NCI-H82 (cell line): ENCODE measurements at places on chromosomes 6 and 20.

DNA sequence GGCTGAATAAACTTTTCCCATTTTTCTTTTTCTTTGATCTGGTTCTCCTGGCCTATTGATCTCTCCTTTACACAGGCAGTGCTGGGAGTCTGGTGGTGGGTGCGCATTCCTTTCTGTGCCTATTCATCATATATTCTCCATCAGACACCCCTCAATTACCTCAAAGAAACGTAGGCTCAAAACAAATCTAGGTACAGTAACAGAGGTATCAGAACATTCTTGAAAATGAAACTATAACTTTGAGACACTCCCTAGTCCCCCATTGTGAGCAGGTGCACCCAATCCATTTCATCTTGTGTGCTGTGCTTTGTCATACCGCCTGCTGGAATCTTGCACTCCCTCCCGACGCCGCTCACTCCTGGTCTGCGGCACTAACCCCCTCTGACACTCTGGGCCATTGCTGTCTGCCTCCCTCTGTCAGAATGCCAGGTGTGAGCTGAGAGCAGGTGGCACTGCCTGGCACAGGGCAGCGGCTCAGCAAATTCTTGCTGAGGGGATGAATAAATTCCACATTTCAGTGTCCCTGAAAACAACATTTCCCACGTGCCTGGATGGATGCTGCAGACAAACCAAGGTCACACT, 303.4 kb upstream of the EXOC2 start:
- DNase-seq = no peak

DNA sequence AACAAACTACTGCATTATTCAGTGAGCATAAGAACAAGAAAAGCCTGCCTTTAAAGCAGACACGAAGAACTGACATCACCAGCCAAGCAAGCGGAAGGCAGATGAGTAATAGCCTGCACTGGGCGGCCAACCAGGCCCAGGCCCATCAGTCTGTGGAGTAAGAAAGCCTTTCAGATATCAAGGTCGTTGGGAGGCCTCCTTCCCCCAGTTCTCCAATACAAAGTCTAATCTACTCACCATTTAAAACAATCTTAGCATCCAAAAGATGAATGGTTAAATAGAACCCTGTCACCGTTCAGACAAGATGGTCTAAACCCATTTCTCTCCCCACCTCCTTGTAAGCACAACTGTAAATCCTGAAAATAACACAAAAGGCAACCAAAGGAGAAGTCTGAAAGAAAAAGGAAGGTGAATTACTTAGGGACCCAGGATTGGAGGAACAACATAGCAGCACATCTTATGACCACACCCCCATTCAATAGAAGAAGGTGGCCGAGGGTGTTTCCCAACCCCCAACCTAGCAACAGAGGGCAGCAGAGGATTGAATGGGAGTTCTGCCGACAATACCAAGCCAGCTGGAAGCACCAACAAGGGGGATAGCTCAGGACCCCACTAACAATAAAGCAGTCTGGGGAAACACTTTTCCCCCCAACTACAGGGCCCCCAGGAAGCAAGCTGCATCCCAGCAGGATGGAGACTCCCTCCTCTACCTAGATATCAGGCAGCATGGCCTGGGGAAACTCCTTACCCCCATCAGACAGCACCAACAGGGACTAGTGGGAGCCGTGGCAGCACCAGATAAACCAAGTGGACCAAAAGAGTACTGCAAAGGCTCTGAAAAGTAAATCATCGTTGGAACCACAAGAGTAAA, 67.9 kb downstream of the ZHX3 start:
- DNase-seq = peak; percentile 63

DNA sequence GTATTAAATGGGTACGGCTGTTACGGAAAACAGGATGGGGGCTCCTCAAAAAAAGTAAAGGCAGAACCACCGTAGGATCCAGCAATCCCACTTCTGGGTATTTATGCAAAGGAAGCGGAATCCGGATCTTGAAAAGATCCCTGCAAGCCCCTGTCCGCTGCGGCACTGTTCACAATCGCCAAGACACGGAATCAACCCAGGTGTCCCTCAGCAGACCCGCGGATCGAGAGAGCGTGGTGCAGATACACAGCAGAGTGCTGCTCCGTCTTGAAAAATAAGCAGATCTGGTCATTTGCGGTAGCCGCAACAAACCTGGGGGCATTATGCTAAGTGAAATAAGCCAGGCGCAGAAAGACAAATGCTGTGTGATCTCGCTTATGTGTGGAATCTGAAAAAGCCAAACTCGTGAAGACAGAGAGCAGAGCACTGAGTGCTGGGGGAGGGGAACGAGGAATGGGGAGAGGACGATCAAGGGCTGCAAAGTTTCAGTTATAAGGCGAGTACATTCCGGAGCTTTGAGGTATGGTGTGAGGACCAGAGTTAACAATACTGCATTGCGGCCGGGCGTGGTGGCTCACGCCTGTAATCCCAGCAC, 41.3 kb downstream of the NTSR1 start:
- DNase-seq = no peak

DNA sequence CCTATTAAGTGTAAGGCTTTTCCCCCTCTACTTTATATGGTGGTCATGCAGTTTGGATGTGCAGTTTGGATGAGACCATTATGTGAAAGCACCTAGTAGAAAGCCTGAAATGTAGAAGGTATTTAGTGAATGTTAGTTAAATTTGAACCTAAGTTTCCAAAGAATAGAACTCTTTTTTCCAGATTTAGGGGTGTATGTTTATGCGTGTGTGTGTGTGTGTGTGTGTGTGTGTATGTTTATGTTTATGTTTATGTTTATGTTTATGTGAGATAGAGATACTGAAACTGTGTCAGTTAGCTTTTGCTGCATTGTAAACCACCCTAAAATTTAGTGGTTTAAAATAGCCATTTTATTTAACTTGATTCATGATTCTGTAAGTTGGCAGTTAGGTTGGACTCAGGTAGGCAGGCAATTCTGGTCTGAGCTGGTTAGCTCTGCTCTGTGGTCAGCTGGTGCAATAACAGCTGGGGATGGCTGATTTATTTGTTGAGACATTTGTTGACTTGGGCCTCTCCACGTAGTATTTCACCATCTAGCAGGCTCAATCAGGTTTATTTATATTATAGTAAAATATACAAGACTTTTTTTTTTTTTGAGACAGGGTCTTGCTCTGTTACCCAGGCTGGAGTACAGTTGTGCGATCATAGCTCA, 54.0 kb downstream of the STK4 start:
- peak; percentile 17 for DNase-seq

DNA sequence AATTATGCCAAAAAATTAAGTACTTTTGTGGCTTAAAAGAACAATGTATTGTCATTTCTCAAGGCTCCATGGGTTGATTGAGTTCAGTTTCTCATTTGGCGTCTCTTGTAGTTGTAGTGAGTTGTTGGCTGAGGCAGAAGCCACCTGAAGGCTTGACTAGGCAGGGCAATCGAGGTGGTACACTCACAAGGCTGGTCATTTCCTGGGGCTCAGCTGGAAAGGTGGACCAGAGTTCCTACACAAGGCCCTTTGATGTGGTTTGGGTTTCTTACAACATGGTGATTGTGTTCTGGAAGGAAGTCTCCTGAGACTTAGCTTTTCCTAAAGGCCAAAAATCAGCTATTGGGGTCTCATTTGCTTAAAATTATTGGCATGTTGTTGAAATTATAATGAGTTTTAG, 22.6 kb downstream of the MAS1 start:
- DNase-seq = no peak

- DNase-seq = no peak
These were observed 6.5 kb upstream of the TUBB2B start for GRCh38 chr6:3233904-3234303.

- no peak for DNase-seq
These were observed 70.1 kb downstream of the PHF3 start for GRCh38 chr6:63705707-63706106.

DNA sequence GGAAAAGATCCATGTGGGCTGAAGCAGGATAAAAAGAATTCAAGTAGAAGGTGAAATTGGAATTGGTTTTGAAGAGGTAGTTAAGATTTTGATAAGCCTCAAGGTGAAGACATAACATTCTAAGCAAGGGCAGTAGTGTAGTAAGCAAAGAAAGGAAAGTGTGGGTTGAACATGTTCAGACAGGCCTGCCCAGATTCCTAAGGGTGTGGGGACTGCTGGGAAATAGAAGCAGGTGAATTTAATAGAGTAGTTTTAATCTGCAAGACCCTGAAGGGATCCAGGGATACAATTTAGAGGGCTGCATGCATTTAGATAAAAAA, 19.1 kb downstream of the TAB2 start:
- DNase-seq = no peak

GRCh38 chr6:1367771-1368170, 21.6 kb upstream of the FOXF2 start:
- no peak for DNase-seq

GRCh38 chr20:13199279-13199678, 21.8 kb upstream of the ISM1 start:
- no peak for DNase-seq

- no peak for DNase-seq
These were observed 70.8 kb upstream of the AHI1 start for GRCh38 chr6:135568379-135568778.

- DNase-seq = peak; percentile 31
These were observed 117.2 kb downstream of the BACH2 start for GRCh38 chr6:90179190-90180169.

DNA sequence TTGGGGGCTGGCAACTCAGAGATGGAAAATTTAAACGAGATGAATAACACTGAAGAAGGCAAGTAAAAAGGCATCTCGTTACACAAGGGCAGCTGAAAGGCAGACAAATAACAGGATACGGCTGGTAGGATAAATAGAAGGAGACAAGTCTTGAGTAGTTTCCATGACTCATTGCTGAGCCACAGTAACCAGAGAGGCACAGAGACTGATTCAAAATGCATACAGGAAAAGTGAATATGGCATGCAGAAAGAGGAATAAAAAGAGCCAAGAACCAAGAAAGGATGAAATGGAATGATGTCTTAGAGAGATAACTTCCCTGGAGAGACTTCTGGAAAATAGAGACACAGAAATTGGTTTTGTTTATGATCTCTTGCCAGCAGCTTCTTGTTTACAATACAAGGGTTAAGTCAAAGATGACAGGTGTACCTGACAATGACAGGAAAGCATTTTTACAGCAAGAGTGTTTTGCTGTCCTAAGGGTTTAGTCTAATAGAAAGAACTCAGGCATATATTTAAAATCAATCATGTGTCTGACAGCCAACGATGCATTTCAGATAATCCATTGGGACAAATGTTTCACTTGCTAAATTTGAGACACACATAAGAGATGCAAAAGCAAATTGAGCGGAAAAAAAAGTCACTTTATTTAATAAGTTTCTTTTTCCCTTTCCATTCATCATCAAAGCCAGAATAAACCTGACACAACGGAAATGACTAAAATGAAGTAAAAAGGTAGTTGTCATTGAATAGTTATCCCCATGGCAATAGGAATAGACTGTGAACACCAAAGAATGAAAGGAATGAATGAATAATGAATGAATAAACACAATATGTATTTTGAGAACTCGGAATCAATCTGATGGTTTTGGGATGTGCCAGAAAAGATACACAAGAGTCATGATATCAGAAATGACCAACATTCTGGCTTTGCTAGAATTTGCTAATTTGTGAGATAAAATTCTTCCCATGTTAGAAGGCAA, 68.0 kb upstream of the KCNQ5 start:
- DNase-seq = peak; percentile 4
